HT1080 (cell line): ENCODE measurements at places on chromosomes 2 and 18. TPM values are rescaled to one million over a fixed set of nuclear protein-coding genes. Genes with fewer than 3 reads are reported as not detected.

Gene CCDC68
- total RNA-seq: 0.08 TPM in 1 of 2 replicates, not detected in the other

DNA sequence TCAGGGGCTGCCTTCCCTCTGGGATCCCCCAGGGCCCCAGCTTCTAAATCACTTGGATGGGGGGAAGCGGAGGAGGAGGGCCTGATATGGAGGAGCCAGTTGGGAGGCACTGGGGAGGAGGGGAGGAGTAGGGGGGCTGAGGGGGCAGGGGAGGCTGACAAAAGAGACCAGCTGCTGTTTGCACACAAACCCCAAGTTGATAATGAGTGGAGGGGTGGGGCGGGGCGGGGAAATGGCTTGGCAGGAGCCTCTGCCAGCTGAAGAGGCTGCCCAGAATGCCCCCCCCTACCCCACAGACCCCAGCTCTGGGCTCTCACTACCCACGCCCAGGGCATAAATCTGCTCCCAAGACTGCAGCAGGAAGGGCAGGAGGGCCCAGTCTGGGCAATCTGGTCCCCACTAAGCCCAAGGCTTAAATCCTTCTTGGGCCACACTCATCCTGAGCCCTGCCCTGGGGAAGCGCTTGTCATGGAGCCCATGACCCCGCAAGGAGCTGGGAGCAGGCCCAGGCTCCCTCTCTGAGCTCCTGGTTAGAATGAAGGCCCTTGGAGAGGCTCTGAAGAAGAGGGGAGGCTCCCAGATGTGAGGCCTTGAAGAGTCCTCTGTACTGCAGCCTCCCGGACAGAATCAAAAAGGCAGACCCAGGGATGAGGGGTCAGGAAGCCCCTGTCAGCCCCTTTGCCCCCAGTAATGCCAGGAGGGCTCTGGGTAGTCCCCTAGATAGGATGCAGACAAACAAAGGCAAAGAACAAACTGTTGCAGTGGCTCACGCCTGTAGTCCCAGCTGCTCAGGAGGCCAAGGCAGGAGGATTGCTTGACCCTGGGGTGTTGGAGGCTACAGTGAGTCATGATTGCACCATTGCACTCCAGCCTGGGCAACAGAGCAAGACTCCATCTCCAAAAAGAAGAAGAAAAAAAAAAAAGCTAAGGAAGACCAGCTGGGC, 24.8 kb upstream of the PTMA start:
- DNase-seq: no peak

DNA sequence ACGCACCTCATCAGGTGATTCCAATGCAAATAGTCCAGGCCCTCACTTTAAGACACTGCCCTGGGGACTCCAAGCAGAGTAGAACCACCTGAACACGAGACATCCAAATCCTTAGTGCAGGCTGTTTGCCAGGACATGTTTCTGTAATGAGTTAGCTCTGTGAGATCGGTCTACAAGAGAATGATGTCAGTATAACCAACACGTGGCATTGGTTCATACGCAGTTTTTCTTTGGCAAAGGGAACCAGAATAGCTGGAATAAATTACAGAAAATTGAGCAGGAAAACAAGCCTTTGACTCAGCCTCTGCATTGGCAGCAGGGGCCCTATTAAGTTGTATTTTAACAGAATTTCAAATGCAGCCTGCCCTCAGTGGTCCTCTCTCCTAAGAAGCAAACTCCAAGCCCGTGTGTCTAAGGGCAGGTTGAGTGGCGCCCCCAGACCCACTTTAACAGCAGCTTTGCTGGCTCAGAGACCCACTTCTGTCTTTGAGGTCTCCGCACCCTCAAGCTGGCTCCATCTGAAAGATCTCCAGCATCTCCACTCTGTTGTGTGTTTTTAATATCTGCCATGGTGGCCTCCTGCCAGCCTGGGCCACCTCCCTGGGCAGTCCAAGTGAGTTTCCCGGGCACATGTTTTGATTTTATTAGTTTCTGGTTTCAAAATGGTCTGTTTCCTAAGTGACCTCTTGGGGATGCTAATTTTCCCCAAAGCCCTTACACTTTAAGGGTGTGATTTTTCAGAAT, 61.3 kb downstream of the ALPK2 start:
- DNase-seq: peak; percentile 65

Gene PHOSPHO2
- 1.9 and 5.8 TPM in 2 replicates for total RNA-seq

Gene WDSUB1
- 6.4 and 7.7 TPM in 2 replicates for total RNA-seq

Gene MSTN
- 0.03 TPM in 1 of 2 replicates, not detected in the other for total RNA-seq

GRCh38 chr2:118811514-118812115, 35.8 kb downstream of the EN1 start:
- no peak for DNase-seq

DNA sequence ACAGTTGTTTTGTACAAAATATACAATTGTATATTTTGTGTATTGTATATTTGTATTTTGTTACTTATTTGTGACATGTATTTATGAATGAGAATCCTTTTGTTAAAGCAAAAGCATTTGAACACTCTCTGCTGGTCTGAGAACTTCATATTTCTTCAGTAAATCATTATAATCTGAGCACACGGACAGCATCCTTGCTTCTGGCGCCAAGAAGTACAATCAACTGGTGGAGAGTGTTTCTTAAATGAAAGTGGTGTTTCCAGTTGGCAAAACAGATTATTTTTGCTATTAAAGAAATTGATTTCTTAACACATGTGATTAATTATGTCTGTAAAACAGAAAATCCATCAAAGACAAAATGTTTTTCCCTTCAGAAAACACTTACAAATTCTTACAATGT, 95.1 kb upstream of the COPS8 start:
- DNase-seq: no peak

DNA sequence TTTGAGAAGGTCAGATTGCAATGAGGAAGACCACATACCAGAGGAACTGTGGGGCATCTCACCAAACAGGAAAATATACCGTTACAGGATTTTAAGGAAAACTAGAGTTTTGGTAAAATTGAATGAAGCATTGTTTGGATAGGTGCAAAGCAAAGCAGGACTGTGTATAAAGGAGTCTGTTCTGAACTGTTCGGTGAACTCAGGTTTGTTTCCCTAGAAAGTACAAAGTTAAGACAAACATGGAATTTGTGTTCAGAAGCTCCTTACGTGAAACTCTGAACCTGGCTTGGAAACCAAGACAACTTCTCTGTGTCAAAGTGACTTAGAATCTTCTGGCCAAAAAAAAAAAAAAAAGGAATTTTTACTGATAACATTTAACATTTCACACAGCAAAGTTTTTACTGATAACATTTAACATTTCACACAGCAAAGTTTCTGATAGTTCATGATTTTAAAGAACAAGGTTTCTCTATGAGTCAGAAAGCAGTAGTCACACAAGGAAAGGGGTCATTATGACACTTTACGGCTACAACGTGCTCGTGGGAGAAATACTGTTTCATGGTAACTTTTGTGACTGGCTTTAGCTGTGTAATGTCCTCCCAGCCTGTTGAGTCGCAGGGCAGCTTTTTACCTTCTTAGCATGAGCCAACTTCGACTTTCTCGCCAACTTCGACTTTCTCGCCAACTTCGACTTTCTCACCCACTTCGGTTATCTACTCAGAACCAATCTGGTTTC, 21.2 kb upstream of the TET3 start:
- DNase-seq: no peak

DNA sequence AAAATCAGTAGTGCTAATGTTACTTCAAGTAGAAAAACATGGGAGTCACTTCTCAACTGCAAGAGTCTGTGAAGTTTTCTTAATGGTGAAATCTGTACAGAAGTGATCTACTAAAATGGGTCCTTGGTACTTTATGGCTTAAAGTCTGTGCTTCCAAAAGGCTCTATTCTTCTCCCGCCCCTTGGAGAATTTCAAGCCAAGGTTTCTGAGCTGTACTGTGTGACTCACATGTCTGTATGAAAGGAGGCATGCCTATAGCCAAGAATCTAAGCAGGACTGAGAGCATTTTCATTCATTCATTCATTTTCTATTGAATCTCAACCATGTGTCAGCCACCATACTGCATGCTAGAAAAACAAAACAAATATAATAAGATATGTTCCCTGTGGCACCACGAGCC, 19.8 kb upstream of the DDX18 start:
- peak; percentile 18 for DNase-seq

GRCh38 chr2:55134316-55134706, 84.1 kb upstream of the RTN4 start:
- no peak for DNase-seq

DNA sequence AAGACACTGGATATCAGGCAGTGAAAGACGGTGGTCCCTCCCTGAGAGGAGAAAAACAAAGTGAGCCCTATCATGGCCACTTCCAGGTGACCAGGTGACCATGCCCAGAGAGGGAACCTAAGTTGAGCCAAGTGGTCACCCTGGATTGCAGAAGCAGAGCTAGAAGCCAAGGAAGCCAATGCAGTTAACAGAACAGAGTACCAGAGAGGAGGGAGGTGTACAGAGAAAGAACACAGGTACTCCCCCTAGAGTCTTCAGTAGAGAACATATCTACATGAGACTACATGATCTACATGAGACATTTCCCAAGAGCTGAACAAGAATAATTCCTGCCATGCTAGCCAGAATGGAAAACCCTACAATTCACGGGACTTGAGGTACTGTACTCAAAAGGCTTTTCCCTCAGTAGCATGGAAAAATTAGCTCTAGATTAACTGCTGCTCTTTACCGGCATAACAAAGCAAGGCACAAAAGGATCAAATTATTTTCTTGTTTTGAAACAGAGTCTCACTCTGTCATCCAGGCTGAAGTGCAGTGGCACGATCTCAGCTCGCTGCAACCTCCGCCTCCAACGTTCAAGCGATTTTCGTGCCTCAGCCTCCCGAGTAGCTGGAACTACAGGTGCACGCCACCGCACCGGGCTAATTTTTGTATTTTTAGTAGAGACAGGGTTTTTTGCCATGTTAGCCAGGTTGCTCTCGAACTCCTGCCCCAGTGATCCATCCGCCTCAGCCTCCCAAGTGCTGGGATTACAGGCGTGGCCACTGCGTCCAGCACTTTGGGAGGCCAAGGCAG, 23.5 kb downstream of the ROCK2 start:
- DNase-seq: no peak

GRCh38 chr2:205727174-205727573, 44.9 kb downstream of the NRP2 start:
- no peak for DNase-seq

GRCh38 chr2:19797871-19798270, 103.9 kb downstream of the TTC32 start:
- DNase-seq: no peak

DNA sequence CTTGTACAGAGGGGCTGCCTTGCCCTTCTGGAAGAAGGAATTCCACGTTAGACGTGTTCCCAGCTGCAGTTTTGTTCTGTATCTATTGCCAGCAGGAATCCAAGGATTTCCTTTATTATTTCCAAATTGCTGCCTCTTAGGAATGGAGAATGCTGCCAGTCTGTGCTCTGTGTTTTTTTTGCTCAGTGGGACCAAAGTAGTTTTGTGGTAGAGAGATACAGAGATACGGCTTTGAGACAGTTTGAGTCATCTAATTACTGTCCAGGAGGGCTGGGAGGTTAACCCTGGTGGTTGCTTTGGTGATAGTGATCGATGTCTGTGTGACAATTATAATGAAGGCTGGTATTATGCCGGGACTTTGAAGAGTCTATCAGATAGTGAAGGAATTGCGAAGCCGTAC, 26.3 kb downstream of the ASAP2 start:
- DNase-seq: no peak

- no peak for DNase-seq
Observed at GRCh38 chr2:197280015-197280702, 30.4 kb downstream of the ANKRD44 start.

Gene RNF103
- 7.0 and 7.3 TPM in 2 replicates for total RNA-seq

Gene ANKRD30BL
- total RNA-seq: not detected in 2 replicates

Gene INPP5D
- total RNA-seq: 1.0 and 2.0 TPM in 2 replicates

- peak; percentile 66 for DNase-seq
Observed at GRCh38 chr2:226984750-226985582, 149.1 kb downstream of the RHBDD1 start.

DNA sequence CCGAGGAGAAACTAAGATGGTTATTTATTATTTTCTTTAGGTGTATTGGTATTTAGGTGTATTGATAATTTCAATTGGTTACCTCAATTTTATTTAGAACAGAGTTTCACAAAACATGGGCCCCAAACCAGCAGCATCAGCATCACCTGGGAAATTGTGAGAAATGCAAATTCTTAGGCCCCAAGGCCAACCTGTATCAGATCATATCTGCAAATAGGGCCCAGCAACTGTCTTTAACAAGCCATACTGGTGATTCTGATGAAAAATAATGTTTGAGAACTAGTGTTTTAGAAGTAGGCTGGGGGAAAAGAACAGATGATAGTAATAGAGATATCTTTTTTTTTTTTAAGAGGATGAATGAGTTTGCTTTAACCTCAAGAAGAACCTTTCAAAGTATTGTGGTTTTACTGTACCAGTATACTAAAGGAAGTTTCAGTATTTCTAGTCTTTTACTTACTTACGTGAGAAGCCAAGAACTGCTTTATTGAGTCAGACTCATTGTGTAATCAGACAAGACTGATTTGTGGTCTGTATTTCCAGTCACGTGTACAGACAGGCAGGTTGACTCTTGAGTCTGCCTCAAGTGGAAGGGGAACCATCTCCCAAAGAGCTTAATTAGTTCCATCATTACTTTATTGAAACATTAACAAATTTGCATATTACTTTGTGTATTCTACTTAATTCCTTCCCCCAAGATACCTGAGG, 60.4 kb upstream of the GAREM1 start:
- peak; percentile 74 for DNase-seq

DNA sequence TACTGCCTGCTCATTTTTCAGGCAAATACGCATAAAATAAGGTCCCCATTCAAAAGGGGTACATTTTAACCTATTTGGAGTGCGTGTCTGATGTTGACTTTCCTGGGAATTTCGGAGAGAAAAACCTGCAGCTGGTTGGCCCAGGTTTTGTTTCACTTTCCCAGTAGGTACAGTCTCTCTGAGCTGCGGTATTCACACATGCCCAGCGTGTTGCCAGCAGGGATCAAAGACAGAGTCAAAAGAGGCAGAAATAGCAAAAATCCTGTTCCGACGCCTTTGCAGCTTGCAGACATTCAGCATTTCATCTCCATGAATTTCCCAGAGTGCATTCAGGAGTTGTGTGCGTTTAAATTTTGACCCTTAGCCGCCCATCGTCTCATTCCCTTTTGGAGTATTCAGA, 855.4 kb upstream of the CELF4 start:
- no peak for DNase-seq
